Stimulated activated naive CD8-positive, alpha-beta T cell treated with anti-CD3 and anti-CD28 coated beads, Interleukin-15, Interleukin-2, amounts not matched to agents 100 U/mL and 50 U/mL, for 24 hours (primary cell): ENCODE measurements at places on chromosomes 3 and 15.

- no peak for DNase-seq
Observed at GRCh38 chr3:112464264-112464663, 35.0 kb downstream of the BTLA start.

GRCh38 chr15:65373163-65373651 lies 4.6 kb downstream of the IGDCC3 start:
- DNase-seq: no peak

DNA sequence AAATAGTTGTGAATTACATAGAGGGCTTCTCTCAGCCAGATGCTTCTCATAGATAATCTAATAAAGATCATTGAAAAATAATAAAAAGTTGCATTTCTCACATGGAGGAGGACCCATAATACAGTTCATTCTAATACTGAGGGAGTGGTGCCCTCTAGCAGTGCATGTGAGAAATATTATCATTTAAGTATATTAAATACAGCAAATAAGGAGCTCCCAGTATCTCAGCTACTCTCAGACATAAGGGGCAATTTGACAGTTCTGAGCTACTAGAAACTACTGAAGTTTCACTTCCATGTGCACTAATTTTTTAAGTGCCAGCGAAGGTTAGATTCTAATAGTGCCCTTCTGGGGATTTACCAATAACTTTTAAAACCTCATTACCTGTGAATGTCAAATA lies 188.3 kb downstream of the IL5RA start:
- no peak for DNase-seq

- DNase-seq: no peak
Observed at GRCh38 chr3:159974-160373, 36.6 kb upstream of the CHL1 start.

DNA sequence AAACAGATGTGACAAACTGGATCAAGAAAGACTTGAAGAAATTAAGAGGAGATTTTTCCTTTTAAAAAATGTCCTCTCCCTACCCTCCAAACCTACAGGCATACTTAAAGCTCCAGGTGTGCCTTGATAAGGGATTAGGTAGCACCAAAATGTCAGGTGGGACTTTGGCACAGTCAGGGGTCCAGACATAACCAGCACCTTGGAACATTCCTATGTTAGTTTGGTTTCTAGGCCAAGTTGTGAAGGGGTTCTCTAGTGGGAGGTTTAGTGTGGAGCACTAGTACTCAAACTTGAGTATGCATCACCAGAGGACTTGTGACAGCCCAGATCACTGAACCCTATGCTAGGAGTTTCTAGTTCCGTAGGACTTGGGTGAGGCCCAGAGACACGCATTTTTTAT lies 13.9 kb downstream of the ILDR1 start:
- no peak for DNase-seq

- DNase-seq: no peak
Observed at GRCh38 chr3:5339967-5340535, 152.5 kb downstream of the EDEM1 start.

DNA sequence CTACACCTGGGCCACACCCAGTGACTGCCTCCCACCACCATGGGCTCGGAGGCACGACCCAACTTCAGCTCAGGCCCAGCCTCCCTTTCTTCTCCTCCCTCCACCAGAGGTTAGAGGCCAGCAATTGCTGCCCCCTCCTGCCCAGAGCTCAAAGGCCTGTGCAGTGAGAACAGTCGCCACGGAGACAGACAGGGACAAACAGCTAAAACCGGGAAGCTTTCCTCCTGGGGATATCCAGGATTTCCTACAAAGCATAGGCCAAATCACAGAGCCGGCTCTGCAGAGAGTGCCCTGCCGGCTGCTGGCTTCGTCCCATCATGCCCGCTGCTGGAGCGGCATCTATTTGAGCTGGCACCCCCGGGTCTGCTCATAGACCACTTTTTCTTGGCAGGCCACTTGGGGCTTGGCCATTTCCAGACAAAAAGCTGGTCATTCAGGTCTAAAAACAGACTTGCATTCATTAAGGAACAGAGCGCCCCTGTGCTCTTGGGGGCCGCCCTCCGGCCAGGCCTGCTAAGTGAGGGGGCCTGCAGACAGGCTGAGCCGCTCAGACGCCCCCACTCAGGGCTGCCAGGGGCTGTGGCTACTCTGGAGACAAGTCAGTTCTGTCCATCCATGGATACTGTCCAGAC lies 17.5 kb downstream of the GRAMD2A start:
- DNase-seq: no peak

- DNase-seq: no peak
Observed at GRCh38 chr3:58612830-58613229, 35.6 kb upstream of the FAM107A start.

DNA sequence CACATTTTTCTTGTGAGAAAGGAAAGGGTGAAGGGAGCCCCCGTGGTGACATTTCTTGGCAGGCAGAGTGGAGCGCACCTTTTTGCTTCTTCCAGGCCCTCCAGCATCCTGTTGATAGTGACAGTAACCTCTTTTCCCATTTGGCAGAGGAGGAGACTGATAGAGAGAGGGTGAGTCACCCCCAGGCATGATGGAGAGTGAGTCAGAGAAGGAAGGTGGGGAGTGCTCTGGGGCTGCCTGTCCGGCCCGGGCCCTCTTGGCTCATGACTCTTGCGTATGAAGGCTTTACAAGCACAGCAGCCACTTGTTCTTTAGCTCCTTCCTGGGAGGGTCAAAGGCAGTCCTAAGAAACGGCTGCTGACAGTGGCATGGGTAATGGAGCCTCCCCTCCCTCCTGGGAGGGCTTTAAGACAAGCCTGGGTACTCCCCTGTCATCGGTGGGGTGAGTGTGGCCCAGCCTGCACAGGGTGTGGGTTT lies 16.0 kb downstream of the ANKRD63 start:
- no peak for DNase-seq

DNA sequence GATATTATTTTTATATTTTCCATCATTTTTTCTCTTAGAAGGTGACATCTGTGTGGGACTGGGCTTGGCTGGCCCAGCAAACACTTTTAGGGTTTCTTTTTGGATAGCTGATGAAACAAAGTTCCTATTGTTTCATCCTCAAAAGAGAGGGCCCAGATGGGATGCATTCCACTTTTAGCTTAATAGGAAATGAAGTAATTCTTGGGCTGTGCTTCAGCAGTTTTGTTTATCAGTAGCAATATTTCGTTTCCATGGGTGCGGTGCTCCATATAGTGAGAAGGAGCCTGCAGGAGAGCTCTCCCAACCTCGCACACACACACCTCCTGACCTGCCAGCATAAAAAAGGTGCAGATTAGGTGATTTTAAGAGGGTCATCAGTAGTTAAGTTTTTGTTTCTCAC lies 147.5 kb downstream of the AKAP13 start:
- DNase-seq: no peak

DNA sequence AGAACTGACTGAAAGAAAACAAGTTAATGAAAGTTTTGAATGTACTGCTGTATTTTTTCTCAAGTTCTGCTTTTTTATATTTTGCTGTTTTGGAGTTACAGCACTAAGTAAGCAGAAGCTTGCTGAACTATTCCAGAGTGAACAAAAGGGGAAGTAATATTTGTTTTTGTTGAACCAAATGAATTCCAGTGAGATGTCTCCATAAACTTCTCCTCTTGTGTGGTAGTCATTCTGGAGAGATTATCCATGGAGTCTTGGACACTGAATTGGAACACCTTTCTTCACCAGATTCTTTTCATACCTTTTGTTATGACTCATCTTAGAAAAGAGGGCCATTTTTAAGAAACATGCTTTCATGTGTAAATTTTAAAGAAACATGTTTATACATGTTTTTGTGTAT lies 8.8 kb downstream of the ANKUB1 start:
- no peak for DNase-seq

- no peak for DNase-seq
Observed at GRCh38 chr3:100127792-100128191, 13.5 kb upstream of the FILIP1L start.

- no peak for DNase-seq
Observed at GRCh38 chr3:19527746-19528145, 379.4 kb downstream of the KCNH8 start.

GRCh38 chr3:187777331-187777941 lies 32.2 kb upstream of the BCL6 start:
- peak; percentile 41 for DNase-seq

DNA sequence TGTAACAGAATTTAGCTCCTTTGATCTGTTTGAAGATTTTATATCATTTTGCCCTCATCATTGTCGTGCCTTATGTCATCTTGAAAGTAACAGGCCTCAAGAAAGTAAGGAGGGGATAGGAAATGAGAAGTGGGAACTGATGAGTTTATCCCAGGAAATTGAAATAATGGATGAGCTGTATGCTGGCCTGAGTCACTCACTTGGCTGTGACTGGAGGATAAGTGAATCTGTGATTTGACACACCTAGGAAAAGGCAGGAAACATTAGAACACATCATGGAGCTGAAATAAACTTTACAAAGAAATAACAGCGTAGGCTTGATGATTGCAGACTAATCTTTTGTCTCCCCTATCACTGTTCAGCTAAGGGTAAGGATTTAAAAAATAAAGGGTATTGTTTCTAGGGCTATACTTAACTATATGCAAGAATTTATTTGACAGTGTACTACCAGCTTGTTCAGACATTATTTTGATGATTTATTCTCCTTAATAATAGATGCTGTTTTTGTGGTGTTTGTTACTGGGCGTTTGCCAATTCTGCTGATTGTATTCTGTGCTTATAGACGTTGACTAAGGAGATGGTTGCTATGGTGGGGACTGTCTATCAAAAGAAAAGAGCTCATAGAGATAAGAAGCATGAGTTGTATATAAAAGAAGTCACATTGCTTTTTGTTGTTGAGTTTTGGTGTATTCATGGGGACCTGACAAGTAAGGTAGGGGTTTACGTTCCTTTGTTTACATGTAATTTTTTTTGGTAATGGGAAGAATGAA lies 105.6 kb upstream of the ROPN1 start:
- no peak for DNase-seq

DNA sequence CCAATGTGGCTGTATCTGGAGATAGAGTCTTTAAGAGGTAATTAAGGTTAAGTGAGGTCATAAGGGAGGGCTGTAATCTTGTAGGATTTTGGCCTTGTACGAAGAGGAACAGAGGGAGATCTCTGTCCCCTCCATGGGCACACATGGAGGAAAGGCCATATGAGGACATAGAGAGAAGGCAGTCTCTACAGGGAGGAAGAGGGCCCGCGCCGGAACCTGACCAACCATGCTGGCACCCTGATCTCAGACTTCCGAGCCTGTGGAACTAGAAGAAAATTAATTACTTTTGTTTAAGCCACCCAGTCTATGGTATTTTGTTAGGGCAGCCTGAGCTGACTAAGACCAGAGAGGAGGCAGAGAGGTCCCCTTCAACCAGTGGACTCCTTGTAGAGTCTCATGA lies 17.7 kb upstream of the MRPS22 start:
- no peak for DNase-seq

DNA sequence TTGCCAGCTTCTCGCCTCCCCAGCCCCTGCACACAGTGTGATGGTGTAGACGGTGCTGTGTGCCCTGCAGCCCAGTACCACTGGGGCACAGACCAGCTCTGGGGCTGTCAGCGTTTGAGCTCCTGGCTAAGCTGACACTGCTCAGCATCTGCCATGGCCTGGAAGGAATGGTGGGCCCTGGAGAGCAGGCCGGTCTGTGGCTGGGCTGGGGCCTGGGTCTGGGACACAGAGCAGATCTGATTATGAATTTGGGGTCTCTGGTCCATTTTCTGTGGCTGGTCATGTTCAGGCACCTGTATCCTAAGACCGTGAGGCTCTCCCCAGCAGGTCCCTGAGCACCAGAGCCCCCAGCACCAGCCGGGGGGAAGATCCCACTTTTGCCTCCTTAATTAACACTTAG lies 34.7 kb downstream of the HCN4 start:
- DNase-seq: no peak

DNA sequence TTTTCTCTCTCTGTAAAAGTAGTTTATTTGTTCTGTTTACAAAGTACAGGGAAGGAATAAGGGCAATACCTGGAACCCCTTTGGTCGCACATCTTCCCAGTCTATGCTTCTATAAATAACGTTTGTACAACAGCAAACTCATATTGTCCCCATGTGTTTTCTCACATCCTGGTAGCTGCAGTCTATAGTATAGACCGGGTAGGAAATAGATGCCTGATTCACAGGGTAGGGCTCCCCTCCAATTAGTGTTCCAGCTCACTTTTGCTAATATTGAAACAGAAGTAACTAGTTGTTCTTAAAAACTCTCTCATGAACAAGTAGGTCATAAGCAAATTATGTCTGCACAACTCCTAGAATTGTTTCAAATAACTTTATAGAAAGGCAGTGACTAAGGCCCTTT lies 17.7 kb downstream of the ATG7 start:
- DNase-seq: no peak

DNA sequence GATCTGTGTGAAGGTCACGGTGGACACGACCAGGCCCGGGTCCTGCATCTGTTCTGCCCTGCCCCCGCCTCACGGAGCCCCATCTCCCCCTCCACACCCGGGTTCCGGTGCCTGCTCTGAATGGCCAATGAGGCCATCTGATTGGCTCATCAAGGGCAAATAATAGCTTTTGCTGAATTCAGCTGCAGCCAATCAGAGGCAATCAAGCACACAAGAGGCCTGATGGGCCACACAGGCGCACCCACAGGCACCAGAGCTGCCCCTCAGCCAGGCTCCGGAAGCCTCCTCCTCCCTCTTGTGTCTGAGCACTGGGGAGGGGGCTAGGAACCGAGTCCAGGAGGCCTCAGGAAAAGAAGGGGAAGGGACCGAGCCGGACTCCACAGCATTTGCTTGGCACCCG lies 49.5 kb downstream of the CACNA2D2 start:
- no peak for DNase-seq
